Nephron progenitor cell (in vitro differentiated cells): ENCODE measurements at places on chromosomes 2 and 18.

- DNase-seq = no peak
Measured at GRCh38 chr2:207405150-207405549, 124.6 kb upstream of the CREB1 start.

DNA sequence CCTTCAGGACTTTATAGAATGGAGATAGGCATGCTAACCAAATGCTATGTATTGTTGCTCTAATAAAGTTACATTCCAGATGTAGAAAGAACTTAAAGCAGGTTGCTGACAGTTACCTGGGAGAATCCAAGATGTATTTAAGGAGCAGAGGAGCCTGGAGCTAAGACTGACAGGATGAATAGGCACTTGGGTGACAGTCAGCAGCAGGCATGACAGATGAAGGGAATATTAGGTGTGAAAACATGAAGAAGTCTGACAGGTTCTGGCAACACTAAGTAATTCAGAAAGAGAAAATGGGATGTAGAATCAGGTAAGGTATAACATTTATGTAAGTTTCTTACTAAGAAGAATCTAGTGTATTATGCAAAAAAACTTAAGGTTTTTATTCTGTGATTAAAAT is 232.0 kb downstream of the DSC3 start:
- DNase-seq = no peak

DNA sequence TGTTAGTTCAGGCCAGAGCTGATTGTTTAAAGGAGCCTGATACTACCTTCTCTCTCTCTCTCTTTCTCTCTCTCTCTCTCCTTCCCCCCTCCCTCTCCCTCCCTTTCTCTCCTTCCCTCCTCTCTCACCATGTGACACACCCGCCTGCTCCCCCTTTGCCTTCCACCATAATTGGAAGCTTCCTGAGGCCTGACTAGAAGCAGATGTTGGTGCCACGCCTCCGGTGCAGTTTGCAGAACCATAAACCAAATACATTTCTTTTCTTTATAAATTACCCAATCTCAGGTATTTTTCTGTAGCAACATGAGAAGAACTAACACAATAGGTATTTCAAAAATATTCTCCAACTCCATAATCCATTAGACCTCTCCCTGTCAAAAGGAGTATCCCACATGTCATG is 62.4 kb downstream of the ANKRD62 start:
- no peak for DNase-seq

DNA sequence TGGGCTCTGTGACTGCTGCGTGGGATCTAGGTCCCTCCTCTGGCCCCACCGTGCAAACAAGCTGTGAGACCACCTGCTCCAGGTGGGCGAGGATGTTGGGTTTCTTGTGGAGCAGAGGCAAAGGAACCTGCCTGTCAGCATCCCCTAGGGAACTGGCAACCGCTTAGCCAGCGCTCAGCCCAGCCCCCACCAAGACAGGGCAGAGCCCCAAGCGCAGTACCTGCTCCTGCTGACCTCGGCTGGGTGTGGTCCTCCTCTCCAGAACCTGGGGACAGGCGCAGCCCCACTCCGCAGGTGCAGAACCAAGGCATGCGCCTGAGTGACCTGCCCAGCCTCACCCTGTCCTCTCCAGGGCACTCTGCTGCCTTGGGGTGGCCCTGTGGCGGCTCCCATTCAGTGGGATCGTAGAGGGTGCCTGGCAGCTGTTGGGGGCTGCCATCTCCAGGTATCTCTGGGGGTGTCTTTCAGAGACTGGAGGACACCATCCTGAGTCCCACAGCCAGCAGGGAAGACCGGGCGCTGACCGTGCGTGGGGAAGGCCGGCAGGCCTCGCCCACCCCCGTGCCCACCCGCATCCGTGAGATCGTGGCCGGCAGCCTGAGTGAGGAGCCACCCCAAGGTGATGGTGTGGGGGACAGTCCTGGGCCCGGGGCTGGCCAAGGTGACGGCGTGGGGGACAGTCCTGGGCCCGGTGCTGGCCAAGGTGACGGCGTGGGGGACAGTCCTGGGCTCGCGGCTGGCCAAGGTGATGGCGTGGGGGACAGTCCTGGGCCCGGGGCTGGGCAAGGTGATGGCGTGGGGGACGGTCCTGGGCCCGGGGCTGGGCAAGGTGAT is 12.3 kb downstream of the CROCC2 start:
- peak; percentile 1 for DNase-seq

- no peak for DNase-seq
Measured at GRCh38 chr18:49650426-49650891, 88.6 kb downstream of the LIPG start.
